ENCODE measurements at places on chromosomes 3 and 15.

DNA sequence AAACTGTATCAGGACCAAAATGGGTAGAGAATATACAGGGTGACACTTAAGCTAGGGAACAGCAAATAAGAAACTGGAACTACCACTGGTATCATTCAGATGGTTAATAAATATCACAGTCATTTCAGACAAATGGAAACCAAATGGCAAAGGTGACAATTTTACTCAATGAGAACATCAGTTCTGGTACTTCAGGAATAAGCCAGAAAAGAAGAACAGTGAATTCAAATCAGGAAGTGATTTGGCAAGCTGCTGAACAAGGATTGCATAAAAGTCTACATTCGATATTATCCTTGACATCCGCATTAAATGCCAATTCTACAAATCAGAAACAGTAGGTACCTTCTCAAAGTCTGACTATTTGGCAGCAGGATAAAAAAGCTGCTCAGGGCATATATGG is 23.5 kb upstream of the STIMATE start:
- DNase-seq, result no peak

DNA sequence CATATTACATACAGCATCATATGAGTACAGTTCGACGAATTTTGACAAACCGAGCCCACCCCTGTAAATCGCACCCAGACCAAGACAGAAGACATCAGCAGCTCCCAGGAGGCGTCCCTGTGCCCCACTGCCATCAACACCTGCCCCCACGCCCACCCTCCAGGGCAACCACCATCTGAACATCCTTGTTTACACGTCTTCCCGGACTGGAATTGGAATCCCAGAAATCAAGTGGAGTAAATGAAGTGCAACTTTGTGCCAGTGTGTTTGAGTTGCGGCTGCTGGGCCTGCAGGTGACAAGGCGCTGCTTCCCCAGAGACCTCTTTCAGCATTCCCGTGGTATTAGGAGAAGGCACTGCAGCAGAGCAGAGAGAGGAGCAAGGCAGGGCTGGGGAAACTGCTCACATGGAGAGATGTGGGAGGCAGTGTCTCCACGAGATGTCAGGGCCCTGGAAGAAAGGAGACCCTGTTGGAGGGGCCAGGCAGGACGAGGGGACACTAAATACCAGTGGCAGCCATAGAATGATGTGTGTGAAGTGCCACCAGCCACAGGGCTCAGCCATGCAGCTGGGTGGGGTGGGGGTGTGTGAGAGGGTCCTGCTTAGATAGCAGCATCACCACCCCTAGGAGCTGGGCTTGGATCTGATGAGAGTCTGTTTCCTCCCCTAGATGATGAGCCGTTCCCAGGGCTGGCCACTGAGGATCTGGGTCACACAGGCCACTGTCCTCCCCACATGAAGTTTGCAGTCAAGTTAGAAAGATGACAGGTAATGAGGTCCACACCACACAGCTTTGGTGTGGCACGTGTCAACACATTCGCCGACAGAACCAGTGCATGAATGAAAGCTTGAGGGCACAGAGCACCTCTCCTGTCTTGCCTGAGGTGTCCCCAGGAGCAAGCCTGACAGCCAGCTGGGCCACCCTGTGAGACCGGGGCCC is 33.4 kb upstream of the PCSK6 start:
- no peak for DNase-seq

DNA sequence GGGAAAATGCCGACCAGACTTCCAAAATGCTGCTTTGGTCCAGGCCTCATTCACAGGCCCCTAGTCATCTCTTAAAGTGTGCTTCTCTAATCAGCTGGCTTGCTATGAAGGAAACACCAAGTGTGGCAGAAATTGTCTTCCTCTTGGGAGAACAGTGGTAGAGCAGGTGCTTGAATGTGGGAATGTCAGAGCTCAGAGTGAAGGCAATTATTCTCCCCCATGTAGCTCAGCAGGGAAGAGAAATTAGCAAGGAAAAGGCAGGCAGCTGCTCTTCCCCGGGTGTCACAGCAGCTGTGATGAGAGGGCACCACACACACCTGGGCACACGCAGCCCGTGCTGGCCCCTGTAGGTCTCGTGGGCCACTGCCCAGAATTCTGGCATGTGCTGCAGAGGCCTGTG is 358.5 kb downstream of the WDR72 start:
- no peak for DNase-seq

- no peak for DNase-seq
These were observed 31.3 kb downstream of the FBXO45 start for GRCh38 chr3:196599734-196600128.

DNA sequence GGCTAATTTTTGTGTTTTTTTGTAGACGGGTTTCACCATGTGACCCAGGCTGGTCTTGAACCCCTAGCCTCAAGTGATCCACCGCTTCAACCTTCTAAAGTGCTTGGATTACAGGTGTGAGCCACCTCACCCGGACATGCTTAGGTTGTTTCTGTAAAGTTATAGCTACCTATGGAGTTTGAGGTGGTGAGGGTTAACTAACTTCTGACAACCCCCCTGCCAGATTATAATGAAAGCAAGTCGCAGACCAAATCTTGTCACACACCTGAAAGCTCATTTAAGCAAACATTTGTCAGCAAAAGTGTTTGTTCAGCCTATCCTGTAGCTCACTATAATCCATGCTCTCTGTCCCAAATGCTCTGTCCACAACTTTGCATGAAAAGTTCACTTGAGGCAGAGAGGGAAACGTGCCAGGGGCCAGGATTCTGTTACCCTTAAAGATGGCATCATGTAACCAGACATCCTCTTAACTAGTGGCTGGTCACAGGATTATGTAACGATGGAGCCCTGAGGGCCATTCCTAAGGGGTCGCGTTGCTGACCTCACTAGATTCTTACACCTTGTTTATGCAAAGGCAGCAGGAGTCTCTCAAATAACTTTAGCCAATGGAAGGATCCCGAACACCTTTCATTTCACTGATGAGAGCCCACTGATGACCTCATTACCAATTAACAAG is 24.1 kb upstream of the SENP5 start:
- no peak for DNase-seq

DNA sequence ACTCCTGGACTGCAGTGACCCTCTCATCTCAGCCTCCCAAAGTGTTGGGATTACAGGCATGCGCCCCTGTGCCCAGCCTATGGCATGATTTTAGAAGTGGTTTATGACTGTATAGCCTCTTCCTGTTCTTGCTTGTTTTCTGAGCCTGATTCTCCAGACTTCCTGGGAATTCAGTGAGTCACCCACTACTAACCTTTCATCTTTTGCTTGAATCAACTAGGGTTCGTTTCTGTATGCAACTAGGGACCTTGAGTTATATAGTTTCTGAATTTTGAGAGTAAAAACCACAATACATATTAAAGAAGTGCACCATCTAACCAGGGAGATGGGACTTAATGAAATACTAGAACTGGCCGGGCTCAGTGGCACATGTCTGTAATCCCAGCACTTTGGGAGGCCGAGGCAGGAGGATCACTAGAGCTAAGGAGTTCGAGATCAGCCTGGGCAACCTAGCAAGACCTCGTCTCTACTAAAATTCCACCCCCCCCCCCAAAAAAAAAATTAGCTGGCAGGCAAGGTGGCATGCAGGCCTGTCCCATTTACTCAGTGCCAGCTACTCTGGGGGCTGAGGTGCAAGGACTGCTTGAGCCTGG is 76.0 kb downstream of the ZNF609 start:
- DNase-seq, result no peak

- DNase-seq, result no peak
These were observed 42.8 kb upstream of the MLF1 start for GRCh38 chr3:158528076-158528674.

DNA sequence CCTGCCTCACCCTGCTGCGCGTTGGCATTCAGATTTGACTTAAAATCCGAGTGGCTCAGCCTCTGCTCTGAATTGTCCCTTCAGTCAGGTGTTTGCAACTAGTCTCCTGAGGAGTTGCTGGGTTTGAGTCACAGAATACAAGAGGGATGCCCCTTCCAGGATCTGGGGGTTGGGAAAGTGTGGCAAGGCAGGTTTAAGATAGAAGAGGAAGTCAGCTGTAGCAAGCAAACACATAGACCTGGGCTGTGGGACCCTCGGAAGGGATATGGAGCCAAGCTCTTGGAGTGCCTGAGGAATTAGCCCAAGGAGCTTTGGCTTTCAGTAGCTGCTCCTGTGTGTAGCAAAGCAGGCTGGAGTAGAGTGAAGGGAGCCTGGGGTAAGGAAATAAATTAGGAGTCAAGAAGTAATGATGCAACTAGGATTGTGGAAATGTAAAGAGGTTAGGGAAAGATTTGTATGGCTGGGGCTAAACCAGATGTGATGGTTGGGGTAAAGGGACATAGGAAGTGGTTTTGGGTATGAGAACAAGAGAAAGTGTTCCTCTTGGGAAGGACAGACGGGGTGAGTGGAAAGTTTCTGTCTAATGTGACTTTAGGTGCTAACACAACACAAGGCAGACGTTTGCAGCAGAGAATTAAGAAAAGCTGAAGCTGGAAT is 41.2 kb downstream of the RAB7A start:
- DNase-seq, result no peak

- DNase-seq, result no peak
These were observed 4.4 kb downstream of the KLF15 start for GRCh38 chr3:126352476-126353454.

DNA sequence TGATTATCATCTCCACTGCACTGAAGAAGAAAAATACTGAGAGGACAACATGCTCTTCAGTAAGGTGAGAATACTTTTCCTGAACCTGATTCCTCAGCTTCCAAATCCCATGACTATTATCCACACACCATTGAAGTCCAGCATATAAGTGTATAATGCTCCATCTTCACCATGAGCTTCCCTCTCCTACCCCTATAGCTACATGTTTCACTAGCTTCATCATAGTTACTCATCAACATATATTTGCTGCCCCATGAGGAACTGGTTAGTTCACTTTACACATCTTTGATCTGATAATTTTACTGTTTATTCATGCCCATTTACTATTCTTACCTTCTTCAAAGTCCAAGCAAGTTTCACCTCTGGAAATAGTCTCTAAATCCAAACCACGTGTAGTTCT is 908.5 kb upstream of the SEMA6D start:
- DNase-seq, result no peak

DNA sequence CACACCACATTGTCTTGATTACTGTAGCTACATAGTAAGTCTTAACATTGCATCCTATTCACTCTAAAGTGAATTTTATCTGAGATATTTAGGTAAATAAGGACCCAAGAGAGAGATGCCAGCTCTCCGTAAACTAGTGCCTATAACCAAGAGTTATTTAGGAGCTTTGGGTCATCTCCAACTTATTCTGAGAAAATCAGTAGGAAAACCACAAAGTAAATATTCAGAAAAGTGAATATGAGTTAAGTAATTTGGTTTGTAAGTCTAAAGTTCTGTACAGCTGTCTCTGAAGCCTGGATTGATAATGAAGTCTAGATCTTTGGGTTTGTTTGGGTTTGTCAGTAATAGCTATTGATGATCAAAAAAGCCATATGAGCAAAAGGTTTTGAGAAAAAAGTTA is 120.0 kb downstream of the FNDC3B start:
- no peak for DNase-seq

DNA sequence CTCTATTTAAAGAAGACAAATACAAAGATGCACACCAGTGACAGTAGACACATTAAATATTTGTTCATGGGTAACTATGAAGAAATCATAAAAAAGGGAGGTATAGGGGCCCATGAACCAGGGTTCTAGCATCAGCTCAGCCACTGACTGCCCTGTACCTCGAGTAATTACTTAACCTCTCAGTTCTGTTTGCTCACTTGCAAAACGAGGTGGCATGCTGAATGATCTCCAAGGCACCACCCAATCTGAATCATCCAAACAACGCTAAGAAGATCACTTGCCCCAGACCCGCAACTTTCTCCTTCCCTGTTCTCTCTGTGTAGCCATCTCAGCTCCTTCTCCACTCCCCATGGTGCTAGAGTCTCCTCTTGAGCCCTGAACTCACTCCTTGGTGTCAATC is 374.7 kb downstream of the VPS13C start:
- no peak for DNase-seq

GRCh38 chr3:48915296-48915695 is 3.3 kb upstream of the ARIH2 start:
- no peak for DNase-seq

DNA sequence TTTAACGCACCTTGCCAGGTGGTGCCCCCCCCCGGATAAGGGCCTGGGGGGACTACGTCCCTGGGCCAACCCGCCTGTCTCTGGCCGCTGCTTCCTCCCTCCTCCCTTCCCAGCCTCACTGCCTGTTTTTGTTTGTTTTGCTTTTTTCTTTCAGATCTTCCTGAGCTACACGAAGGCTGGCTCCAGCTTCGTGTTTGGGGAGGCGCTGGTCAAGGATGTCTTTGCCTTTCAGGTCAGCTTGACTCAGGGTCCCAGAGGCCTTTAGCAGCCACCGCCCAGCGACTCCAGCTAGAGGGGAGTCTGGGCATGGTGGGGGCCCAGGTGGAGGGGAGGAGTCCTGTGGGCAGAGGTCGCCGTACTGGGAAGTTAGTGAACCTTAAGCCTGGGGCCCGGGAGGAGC is 24.1 kb downstream of the SLC28A1 start:
- no peak for DNase-seq

DNA sequence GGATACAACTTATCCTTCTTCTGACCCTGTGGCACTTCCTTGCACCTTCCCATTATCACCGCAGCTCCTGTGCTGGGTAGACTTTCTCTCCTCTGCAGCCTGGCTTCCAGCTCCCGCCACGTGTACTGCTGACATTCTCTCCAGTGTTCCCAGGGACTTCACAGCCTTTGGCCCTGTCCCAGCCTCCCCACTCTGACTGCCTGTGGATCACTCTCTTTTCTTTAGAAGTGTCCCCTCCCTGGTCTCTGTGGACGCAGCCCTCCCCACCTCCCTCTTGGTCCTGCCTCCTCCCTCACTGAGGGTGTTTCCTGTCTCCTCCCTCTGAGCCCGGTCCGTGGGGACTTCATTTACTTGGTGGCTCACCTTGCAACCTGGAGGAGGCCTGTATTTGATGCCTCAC is 17.4 kb downstream of the PDIA5 start:
- DNase-seq, result no peak

DNA sequence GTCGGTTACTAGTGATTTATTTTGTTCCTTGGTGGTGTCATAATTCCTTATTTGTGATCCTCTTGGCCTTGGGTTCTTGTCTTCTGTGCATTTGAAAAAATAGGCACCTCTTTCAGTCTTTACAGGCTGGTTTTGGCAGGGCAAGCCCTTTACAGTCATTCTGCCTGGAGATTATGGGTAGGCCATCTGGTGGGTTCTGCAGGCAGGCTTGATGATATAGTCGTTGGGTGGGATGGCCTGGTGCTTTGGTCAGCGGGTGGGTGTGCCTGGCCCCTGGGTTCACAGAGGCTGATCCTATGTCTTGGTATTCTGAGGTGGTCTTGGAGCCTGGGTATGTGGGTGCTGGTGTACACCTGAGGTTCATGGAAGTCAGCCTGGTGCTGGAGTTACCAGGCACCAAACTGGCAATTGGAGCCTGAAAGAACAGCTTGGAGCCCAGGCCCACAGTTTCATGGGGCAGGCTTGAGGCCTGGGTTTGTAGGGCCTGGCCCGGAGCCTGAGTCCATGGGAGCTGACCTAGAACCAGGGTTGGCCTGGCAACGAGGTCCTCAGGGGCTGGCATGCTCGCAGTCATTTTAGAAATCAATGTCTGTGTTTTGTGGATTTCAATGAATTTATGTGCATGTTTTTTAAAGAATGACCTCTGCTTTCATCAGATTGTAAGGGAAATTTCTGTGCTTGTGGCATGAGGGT is 63.3 kb downstream of the DOCK3 start:
- DNase-seq, result no peak

- no peak for DNase-seq
These were observed 40.2 kb upstream of the LPP start for GRCh38 chr3:188113756-188114155.
